Stimulated activated CD8-positive, alpha-beta memory T cell treated with anti-CD3 and anti-CD28 coated beads, Interleukin-7, amount 100 ng/mL, for 24 hours (primary cell): ENCODE measurements at places on chromosomes 12 and 14.

DNA sequence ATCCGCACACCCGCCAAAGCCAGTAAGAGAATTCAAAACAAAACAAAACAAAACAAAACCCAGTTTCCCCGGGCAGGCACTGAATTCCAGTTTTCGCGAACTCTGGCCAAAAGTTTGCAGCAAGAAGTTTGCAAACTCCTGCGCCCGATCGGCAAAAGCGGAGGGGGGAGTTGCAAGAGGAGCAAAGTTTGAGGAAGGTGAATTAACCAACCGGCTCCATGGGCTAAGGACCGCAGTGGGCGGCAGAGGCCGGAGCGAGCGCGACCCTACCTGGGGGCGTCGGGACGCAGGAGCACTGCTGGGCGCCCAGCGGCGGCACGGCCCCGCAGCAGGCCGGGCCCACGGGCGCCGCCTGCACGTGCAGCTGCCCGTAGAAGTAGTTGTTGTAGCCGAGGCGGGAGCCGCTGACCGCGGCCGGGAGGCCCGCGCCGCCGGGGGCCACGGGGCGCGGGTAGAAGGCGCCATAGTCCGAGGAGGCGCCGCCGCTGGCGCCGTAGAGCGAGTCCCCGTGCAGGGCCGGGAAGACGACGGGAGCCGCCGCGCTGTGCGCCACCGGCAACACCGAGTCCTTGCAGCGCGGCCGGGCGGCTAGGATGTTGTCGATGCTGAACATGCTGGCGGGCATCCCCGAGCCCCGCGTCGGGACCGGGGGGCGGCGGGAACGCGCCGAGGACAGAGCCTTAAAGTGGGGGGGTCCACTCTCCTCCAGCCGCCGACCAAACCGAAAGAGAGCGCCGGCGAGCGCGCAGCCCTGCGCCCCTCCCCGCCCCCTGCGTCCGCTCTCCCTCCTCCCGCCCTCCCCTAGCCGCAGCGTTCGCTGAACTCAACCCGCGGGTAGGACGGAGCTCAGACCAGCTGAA is at the start of gene GSC:
Gene GSC (minus strand): TSS at position 723 of the 860 bp plus-strand sequence. CDS start 98 bp downstream, at position 625.
- DNase-seq = no peak

- no peak for DNase-seq
Measured at GRCh38 chr14:95091581-95091980, 65.7 kb downstream of the DICER1 start.

GRCh38 chr14:38824706-38825105 is 278.3 kb downstream of the SEC23A start:
- DNase-seq = no peak

- no peak for DNase-seq
Measured at GRCh38 chr14:63231766-63232165, 27.5 kb downstream of the RHOJ start.

- no peak for DNase-seq
Measured at GRCh38 chr14:20667957-20668356, 16.4 kb upstream of the RNASE4 start.

DNA sequence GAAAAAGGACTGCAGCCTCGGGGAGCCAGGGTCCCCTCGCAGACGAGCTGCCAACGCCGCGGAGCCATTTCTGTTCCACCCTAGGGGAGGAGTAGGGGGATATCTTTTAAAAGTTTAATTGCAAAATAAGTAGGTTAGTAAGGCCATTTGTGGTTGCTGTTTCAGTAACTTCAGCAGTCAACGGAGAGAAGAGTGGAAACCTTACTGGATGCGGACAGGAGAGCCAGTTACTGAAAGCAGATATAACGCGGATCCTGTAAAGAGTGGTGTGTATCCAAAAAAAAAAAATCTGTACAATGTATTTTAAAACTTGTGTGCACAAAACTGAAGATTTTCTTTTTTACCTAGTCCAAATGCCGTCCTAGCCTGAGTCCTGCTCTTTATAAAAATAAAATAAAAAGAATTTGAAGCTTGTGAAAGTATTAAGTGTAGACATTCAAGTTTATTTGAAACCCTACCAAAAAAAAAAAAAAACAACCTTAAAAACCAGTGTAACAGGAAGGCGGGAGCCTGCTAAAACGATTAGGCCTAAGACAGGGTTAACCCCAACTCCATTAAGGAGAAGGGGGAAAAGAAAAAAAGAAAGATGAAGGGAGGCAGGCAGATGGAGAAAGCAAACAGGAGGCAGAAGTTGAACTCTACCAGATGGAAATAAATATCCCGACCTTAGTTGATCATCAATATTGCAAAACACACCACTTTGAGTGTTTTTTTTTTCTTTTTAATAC is 1.0 kb upstream of the BTG1 start:
- no peak for DNase-seq

GRCh38 chr12:10033783-10034545 is 3.5 kb downstream of the CLEC9A start:
- DNase-seq = no peak

DNA sequence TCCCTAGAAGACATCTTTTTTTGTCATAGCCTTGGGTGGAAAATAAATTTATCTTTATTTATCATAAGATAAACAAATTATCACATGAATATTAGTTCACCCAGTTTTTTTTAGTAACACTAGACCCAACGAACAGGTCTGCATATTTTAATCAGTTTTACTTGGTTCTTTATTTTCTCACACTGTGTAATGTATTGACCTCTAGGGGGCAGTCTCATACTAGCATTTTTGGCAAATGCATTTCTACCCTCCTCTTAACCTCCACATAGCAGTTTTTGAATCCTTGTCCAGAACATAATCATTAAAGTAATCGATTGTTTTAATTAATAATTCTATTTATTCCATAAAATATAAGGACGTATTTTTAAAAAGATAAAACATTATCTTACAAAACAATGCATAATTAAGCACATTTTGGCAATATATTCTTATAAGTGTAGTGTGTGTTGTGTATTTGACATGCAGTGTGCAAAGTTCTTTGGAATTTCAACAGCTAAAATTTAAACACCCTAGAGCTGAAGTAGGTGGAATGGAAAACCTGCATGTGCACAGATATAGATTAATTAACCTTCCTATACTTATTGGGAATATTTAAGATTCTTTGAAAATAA is 31.6 kb upstream of the PTPRQ start:
- DNase-seq = no peak

GRCh38 chr14:51395361-51395849 is 155.4 kb downstream of the TMX1 start:
- no peak for DNase-seq

DNA sequence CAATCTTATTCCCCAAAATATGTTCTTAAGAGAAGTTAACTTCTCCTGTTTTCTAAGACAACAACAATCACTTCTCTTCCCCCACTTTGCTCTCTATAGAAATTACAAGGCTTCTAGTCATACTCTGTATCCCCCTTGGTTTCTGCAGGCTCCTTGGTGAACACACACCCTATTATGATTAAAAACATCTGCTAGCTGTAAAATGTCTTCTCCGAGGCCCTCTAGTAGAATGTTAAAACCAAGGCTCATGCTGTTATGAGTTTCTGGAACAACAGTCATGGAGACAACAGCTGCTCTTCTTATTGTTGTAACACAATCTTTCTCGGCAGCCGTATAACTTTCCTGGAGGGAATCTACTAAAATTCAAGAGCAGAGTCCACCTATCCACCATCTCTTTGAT is 397.5 kb upstream of the CCDC196 start:
- DNase-seq = no peak

DNA sequence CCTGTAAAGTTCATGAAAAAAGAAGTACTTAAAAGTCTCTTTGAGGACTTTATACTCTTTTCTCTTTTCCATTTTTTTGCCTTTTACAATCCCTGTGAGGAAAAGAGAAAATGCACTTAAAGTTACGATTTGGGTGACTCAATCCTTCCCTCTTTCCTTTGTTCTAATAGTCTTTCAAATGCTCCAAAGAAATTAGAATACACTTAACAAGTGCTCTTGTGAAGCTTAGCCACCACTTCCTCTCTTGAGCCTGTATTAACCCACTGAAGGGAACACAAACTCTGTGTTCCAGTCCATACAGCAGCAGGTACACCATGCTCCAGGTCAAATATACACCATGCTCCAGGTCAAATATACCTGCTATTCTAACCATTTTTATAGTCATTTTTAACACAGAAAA is 581.1 kb upstream of the MGAT4C start:
- DNase-seq = no peak

DNA sequence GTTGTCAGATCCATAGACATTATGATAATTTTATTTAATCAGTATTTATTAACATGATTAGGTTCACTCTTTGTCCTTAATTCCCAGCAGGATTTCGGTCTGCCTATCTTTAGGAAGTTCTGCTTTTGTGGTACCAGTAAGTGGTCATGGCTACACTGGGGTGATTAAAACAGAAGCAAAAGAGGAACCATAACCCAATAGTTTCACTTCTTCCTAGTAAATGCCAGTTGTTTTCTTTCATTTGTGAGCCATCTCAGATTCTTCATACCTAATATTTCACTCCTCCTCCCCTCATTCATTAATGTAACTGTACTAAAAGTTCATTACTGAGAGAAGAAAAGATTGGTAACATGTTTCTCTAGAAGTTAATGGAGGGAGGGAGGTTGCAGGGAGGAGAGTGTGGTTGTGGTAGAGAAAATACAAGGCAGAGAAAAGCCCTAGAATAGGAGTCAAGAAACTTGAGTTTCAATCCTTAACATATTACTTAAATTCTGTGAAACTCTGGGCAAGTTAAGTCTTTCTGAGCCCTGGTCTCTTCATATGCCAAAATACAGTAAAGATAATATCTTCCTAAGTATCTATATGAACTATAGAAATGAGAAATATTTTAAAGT is 101.2 kb downstream of the PEBP1 start:
- DNase-seq = no peak

- DNase-seq = no peak
Measured at GRCh38 chr12:88575361-88575970, 4.8 kb downstream of the KITLG start.

DNA sequence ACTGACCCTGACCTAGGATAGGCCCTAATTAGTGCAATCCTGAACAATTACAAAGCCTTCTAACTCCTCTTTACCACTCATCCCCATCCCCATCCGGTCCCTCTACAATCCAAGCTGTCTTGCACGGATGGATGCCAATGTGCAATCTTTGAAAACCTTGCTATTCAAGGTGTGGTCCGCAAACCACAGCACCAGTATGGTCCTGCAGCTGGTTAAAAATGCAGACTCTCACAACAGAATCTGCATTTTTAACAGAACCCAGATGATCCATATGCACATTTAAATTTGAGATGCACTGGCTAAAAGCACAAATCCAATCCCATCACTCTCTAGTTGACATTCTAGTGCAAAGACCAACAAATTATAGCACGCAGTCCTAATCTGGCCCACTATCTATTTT is 230.6 kb upstream of the KRR1 start:
- DNase-seq = no peak

GRCh38 chr14:92635031-92635430 is 113.4 kb downstream of the LGMN start:
- DNase-seq = no peak

- DNase-seq = no peak
Measured at GRCh38 chr14:93049315-93049714, 66.4 kb downstream of the ITPK1 start.

DNA sequence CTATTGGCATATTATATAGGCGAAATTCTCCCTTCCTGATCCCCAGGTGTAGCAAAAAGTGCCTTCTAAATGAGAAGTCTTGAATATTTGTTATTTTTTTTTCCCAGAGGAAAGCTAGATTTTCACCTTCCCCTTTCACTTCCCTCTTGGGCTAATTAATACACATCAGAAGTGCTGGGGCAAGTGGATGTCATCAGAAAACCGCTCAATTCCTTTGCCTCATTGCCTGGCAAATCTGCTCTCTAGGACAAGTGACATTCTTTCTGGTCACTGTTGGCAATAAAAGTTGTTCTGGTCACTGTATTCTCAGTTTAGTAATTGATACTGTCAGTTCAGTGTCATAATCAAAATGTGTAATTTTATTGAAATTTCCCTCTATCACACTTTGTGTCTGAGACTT is 174.5 kb downstream of the ETNK1 start:
- DNase-seq = no peak

GRCh38 chr12:42262271-42262670 is 24.2 kb upstream of the YAF2 start:
- no peak for DNase-seq

- no peak for DNase-seq
Measured at GRCh38 chr14:101790232-101790631, 28.7 kb downstream of the PPP2R5C start.

DNA sequence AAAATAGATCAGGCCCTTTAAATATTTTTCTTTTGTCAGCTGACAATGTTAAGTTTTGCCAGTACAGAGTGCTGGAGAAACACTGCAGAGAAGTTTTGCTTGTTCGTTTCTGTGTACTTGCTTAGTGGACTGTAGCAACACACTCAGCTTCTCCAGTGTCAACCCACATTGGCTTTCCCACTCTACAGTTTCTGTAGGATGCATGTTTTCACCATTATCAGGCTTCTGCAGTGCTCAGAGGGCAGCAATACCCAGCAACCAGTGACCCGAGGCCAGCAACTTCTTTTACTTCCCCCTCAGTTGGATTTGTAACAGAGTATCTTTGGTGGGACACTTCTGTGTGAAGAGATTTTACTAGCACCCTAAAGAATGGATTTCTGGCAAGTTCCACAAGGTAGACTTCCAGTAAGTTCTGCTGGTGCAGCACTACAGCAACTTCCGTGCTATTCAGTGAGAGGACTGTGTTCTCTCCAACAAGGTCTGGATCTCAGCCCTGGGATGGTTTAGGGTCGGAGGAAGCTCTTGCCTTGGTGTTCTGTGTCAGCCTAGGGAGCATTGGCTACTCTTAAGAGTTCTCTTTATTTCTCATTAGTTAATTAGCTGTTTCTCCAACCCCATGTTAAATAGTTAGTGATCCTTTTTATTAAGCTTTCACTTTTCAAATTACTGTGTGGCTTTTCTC is 70.4 kb downstream of the FUT8 start:
- no peak for DNase-seq

DNA sequence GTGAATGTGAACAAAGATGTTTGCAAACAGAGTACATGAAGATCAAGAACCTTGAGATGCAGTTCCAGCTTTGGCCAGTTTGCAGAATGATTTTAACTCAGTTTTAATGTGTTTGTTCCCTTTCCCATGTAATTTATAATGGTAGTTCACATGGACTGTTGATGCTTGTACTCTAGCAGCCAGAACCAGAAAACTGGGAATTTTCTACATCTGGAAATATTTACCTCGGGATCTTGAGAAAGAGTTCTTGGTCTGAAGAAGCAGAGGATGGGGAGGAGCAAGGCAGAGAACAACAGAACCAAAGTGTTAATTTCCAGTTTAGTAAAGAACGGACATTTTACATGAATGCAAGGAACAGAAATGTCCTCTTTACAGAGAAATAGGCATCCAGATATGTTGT is 37.0 kb upstream of the PMCH start:
- no peak for DNase-seq

GRCh38 chr14:99318091-99318958 is 46.3 kb upstream of the BCL11B start:
- DNase-seq = no peak

- no peak for DNase-seq
Measured at GRCh38 chr12:39327510-39327909, 115.4 kb downstream of the KIF21A start.

DNA sequence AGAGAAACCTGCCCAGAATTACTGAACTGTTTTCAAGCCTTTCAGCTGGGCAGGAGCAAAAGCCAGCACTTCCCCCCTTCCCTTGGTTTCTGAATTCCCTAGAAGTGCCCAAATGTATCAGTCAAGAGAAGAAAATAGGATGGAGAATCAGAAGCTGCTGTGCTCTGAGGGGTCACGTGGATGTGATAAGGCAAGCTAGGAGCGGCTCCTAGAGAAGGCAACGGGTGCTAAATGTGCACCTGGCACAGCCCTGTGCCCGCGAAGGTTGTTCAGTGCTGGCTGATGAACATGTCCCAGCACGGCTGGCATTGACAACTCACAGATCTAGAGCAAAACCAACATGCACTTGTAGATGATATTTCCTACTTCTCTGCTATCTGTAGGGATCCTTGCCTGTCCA is 8.3 kb downstream of the EMG1 start:
- no peak for DNase-seq

GRCh38 chr14:75238756-75239455 is 39.7 kb upstream of the FOS start:
- DNase-seq = no peak
